ENCODE measurements at places on chromosomes 11 and 22.

- no peaks in the 10 kb centered on the region for H3K4me1 ChIP-seq
- DNase-seq = no peak
- no peaks in the 10 kb centered on the region for H3K36me3 ChIP-seq
Observed at GRCh38 chr11:70306586-70307033, 36.1 kb downstream of the PPFIA1 start.

DNA sequence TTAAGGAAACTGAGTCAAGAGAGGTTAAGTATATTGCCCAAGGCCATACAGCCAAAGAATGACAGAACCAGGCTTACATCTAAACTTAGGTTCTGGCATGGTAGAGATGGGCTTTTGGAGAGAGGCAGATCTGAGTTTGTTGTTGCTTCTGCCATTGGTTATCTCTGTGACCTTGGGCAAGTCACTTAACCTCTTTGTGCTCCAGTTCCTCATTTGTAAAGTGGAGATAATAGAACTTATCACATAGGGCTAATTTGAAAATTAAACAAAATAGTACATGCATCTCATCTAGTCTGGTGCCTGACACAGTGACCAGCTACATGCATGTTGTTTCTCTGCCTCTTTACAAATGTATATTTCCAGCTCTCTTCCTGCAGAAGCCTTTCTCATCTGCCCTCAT lies 47.0 kb upstream of the PLET1 start:
- no peak for DNase-seq
- H3K27me3 ChIP-seq = no peaks in the 10 kb centered on the region
- H3K36me3 ChIP-seq = no peaks in the 10 kb centered on the region
- no peak overlapping the region for H3K4me3 ChIP-seq

DNA sequence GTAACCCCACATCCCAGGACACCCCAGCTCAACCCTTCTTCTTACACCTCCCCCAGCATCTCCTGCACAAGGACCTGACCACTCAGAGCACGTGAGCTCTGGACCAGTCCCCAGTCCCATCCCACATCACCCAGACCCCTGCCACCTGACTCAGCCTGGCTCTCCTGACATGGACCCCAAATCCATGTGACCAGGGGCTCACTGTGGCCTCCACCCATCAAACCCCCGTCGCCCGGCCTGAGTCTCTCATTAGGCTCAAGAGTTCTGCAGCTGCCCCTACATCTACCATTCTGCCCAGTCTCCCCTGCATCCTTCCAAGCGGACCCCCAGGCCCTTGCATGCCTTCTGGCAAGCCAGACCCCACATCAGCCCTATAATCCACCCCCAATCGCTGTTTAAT lies 1.9 kb upstream of the LIF start:
- H3K4me3 ChIP-seq = no peak overlapping the region
- peaks cover 14% of the 10 kb centered on the region for H3K4me1 ChIP-seq
- no peak overlapping the region for H3K27ac ChIP-seq
- no peak for DNase-seq

- peaks cover 17% of the 10 kb centered on the region for H3K27me3 ChIP-seq
- DNase-seq = peak; percentile 60
- peaks cover 18% of the 10 kb centered on the region for H3K4me1 ChIP-seq
Observed at GRCh38 chr11:83070731-83071566, 748 bp downstream of the RAB30 start.

- no peaks in the 10 kb centered on the region for H3K36me3 ChIP-seq
- H3K4me3 ChIP-seq = no peak overlapping the region
- peaks cover 19% of the 10 kb centered on the region for H3K4me1 ChIP-seq
Observed at GRCh38 chr11:71940561-71941219, 11.8 kb downstream of the RNF121 start.
